ENCODE measurements at places on chromosomes 5 and 9.

GRCh38 chr5:7405277-7405676, 9.3 kb downstream of the ADCY2 start:
- DNase-seq = no peak

GRCh38 chr5:65925601-65926275, 637 bp upstream of the ERBIN start:
- DNase-seq = peak; percentile 94

GRCh38 chr9:136355616-136356557, 7.7 kb downstream of the DNLZ start:
- no peak for DNase-seq

- peak; percentile 17 for DNase-seq
Observed at GRCh38 chr5:15645381-15646160, 145.6 kb downstream of the FBXL7 start.

- peak; percentile 17 for DNase-seq
Observed at GRCh38 chr9:88660611-88661010, 125.6 kb downstream of the NXNL2 start.

DNA sequence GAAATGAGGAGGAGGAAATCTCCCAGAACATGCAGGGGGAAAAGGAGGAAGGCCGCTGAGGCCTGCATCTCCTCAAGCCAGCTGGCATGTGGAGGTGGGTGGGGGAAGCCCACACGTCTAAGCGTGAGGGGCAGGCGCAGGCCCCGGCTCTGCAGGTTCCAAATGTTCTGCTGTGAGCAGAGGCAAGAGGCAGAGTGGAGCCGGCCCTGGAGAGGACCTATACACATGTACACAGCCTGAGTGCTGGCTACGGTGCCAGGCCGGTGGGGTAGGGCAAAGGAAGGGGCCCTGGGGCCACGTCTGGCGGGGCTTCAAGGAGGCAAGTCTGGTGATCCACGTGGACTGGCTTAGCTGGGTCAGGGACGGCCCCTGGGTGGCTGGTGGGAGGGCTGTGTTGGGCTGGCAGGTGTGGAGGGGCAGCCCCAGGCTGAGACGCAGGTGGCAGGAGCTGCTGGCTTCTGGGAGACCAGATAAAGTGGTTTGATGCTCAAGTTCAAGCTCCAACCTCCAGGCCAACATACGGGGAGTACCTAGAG, 26.4 kb downstream of the LPCAT1 start:
- no peak for DNase-seq

GRCh38 chr9:33184963-33185362, 17.8 kb upstream of the B4GALT1 start:
- no peak for DNase-seq

- DNase-seq = peak; percentile 47
Observed at GRCh38 chr9:115845648-115846312, 307.8 kb upstream of the PAPPA start.

DNA sequence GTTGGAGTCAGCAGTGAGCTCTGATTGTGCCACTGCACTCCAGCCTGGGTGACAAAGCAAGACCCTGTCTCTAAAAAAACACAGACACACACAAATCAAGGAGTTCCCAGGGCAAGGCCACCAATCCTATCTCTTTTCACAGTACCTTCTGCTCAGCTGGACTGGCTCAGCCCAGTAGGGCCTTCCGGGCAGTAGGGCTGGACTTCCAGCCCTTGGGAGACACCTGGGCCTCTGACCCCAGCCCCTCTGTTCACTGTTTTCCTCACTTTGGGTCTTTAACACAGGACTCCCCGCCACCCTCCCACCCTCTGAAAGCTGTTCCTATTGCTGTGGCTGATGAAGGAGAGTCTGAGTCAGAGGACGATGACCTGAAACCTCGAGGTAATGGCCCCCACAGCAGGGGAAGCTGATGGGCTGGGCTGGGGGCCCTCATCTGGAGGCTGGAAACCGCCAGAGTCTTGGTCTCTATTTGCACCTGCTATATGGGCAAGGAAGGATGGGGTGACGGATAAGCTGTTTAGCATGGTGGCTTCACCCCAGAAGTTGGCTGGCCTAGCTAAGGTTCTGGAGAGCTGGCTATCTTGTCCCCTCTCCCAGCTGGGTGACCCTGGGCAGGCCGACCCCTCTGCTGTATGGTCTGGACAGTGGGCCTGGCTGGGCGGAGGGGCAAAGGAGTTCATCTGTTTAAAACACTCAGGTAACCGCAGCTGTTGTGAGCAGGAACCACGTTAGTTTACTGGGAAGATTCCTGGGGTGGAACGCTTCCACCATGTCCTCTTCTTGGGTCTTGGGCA, 25.6 kb downstream of the USP20 start:
- DNase-seq = no peak

DNA sequence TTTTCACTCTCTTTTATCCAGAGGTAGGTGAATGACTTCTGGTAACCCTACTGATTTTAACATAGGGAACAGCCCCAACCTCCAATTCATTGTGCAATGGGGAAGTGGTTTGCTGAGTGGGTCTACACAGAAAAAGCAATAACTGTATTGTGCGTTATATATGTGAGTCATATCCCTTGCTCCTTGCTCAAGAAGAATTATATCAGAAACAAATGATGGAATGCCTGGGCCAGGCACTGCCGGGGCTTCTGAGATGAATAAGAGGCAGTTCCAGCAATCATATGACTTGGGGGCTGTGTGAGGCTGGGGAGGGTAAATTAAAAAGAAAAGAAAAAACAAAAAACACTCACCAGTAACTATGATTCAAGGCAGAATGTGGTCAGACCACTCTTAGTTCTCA, 79.2 kb upstream of the ABCA1 start:
- peak; percentile 93 for DNase-seq

- no peak for DNase-seq
Observed at GRCh38 chr9:93620041-93620506, 43.7 kb downstream of the PHF2 start.

DNA sequence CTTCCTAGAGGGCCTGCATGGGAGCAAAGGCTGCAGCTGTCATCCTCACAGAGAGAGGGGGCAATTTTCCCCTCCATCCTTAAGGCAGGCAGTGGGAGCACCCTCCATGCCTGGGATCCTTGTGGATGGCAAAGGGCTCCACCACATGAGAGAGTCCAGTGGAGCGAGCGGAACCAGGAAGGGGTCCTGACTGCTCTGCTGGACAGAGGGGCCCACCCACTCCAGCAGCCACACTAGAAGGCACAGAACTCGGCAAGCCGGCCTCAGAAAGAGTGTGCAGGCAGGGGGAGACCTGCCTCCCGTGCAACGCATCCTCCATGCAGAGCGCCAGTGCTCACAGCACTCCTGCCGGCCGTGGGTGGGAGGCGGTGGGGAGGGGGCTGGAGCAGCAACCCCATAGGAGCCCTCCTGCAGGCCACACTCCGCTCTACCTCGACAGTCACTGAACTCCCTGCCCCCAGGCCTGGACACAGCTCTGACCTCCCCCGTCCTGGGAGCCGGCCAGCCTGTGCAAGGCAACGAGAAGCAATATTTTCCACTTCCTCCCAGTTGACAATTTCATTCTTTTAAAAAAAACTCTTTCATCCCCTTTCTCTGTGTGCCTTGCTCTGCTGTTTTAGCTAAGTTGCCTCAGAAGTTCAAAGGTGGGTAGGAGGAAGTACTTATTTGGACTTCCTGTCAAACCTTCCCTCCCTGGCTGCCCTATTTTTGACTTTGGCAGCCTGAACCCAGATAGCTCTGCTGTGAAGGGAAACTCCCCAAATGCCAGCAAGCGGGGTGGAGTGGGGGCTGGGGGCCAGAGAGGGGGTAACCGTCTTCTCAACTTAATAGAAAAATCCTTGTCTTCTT, 5.3 kb upstream of the LCP2 start:
- DNase-seq = no peak

DNA sequence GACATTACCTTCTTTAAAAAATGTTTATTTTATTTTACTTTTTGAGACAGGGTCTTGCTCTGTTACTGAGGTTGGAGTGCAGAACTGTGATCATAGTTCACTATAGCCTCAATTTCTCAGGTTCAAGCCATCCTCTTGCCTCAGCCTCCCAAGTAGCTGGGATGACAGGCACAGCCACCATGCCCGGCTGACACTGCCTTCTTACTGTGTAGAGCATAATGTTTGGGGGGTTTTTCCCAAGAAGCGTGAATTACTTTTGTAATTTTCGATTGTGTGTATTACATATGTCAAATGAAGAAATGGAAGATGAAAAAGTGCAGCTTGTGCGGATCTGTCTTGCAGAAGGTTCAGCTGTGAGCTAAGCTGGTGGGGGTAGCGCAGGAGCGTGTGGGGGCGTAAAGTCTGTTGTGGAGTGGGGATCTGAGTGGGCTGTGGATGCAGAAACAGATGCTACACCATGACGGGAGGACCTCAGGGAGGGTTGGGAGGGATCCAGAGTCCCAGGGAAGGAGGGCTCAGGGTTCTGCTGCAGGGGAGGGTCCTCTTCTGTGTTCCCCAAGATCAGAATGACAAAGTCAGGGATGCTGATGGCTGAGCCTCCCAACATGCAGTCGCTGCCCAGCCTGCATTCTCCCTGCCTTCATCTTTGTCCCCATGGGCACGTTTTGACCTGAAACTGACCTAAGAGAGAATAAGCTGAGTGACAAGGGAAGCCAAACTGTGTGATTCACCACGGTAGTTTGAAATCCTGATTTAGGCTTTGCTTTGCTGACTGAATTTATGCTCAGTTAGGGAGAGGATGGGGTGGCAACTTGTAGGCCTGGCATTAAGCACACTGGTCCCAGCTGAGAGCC, 6.8 kb upstream of the ANKRD33B start:
- no peak for DNase-seq

GRCh38 chr5:73120222-73121118, at the start of gene TMEM171:
TSS of gene TMEM171 (plus strand) at chr5:73120575. CDS start at chr5:73123374, 2,799 bp downstream.
- DNase-seq = peak; percentile 37

DNA sequence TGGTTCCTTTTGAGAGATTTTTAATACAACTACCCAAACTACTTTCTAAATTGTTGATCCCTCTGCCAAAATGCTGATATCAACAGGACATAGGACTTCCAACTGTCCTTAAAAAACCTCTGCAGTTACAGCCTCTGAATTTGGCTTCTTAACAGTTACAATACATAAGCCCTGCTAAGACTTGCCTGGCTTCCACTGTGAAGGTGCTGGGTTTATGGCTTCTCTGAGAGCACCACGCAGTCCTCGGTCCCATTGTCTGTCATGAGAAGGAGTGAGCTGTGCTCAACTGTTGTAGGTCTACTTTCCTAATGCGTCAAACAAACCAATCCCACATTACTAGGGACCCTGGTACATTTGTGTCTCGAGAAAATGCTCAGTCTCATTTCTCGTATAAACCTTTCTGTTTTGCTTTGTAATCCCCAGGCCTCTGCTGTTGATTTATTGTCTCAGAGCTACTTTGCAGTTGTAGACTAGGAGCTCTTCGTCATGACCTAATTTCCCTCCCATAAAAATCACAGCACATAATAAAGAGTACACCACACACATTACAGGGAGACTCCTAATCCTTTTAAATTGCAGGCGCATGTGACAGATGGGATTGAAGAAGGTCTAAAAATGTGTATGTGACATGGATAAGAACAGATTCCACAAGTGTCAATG, 274.9 kb downstream of the NR3C1 start:
- peak; percentile 42 for DNase-seq

- peak; percentile 9 for DNase-seq
Observed at GRCh38 chr9:128636024-128636390, 20.6 kb downstream of the DYNC2I2 start.

DNA sequence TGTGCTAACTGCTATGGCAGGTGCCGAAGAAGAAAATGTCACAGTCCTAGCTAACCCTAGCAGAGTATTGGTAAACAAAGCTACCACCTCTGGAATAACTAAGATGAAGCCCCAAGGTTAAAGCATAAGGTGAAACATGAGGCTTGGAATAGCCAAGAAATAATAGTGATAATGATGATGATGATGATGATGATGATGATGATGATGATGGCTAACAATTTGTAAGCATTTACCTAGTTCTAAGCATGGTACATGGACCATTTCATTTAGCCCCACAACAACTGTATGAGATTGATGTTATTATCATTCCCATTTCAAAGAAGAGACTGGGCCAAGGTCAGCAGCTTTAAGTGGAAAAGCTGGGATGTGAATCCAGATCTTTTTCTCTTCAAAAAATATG, 35.3 kb downstream of the SH3RF2 start:
- no peak for DNase-seq

- DNase-seq = peak; percentile 84
Observed at GRCh38 chr9:28365020-28365640, 791.8 kb upstream of the C9orf72 start.

DNA sequence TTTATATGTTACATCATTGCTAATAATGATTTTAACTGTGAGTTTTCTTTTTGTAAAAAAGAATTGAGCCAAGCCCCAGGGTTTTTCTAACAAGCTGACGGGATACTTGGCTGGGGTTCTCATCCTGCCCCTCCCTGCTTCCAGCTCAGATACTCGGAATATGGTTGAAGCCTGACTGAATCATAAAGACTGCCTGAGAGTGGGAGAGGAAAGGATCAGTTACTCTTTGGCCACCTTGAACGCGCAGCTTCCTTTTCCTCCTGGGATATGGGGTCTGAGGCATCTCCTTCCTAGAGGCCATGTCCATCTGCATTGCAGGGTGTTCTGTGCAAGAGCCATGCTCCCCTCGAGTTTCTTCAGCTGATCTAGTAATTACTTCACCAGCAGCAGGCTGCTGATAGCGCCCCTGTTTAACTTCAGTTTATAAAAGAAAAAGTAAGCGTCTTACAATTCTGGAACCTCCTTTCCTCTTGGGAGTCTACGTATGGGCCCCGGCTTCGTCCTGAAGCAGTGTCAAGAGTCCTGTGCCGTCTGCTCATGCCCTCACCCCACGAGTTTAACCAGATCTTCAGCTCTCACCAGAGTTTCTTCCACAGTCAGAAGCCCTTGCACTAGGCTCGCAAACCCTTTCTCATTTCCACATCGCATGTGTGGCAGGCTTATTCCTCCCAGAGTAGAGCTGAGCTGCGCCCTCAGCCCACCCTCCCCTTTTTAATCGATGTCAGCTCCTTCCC, 130.0 kb downstream of the MVB12B start:
- no peak for DNase-seq

DNA sequence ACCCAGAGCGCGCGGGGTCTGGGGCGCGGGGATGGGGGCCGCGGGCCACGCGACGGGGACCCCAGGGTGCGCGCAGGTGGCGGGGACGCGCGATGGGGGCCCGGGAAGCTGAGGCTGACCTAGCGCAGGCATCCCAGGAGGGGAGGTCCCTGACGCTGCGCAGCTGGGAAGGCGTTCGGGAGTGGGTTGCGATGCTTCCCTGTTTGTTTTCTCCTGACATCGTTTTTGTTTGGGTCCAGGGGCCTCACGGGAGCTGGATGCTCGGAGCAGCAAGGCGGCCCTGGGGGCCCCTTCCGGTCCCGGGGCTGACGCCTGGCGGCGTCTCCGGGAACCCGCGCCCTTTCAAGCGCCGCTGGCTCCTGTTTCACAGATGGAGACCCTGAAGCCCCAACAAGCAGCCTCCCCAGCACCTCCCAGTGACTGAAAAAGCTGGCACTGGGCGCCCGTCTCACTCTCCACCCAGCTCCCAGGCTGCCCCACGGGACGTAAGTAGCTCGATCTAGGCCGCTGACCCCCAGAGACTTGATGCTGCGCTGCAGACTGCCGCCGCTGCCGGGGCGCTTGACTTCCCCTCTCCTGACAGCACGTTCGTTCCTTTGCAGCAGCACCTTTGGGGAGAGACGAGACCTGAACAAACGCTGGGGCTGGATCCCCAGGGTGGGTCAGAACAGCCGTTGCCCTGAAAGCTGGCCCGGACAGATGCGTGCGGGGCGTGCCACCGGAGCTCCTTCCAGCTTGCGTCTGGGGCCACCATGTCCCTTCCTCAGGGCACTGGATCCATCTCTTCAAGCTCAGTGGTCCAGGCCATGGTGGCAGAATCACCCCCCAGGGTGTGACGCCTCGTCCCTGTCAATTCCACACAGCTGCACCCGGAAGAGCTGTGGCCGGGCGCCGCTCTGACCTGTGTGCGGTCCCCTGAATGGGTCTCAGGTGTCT, 593 bp downstream of the BRD3OS start:
- peak; percentile 27 for DNase-seq

Data from fibroblast of skin of abdomen (primary cell).